ENCODE measurements at places on chromosomes 2 and 18.

DNA sequence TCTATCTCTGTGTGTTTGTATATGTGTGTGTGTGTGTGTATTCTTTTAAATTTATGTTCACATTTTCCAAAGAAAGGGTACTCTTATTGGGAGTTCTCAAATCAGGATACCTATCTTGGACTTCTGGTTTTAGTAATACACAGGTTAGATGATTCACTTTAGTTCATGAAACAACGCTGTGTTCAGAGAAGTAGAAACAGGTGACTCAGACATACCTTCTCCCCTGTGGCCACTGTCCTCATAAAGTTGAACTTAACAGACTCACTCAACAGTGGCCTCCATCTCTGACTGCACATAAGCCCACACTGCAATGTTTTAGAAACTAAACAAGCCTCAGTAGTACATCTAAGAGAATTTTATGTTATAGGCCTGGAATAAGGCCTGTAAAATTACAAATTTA lies 566.6 kb upstream of the VRK2 start:
- DNase-seq, result no peak

DNA sequence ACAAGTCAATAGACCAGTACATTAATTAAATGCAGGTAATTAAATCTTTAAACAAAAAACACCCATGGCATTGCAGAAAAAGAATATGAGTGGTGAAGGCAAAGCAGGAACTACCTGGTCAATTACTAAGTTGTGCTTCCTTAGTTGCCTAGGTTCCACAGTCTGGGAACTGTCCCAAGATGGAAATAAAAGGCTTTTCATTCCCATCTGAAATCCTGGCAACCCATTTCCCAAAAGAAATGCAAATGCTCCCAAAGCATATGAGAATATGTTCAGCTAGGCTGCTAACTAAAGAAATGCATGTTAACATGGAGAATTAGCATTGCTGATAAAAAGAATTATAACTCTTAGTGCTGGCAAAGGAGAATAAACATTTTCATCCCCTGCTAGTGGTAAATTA lies 177.8 kb downstream of the TMEM163 start:
- DNase-seq, result no peak

DNA sequence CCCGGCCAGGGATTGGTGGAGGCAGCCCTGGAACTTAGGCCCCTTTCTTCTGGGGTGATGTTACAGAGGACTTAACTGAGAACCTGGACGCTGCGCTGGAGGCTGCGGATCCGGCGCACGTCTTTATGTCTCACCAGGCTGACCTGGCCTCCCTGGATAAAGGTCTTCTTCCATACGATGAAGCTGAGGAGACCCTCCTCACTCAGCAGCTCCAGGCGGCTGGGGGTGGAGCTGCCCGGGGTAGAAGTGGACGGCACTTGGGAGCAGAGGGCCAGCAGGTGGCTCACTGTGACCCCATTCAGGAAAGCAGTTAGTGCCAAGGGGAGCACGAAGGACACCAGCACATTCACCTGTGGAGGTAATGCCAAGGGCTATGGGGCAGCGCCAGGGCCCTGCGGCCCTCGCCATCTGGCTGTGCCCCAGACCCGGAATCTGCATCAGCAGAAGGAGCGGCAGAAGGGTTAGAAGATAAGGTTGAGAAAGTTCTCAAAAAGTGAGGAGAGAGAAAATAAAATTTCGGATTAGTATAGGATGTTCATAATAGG lies 8.0 kb downstream of the NTSR2 start:
- no peak for DNase-seq

DNA sequence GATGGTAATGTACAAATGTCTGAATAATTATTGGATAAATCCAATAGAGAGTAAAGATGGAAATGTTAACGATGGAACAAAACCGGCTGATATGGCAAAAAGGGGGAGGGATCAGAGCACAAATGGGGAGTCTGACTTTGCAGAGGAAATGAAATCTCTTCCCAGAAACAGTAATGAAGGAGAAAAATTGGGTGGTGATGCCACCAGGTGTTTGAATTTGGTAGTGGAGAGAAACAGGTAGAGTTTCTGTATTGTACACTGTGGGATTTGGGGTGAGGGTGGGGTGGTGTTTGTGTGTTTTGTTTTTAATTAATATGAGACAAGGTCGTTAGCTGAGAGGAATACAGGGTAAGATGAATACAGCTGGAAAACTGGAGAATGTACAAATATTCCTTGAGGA lies 20.4 kb upstream of the XDH start:
- no peak for DNase-seq

DNA sequence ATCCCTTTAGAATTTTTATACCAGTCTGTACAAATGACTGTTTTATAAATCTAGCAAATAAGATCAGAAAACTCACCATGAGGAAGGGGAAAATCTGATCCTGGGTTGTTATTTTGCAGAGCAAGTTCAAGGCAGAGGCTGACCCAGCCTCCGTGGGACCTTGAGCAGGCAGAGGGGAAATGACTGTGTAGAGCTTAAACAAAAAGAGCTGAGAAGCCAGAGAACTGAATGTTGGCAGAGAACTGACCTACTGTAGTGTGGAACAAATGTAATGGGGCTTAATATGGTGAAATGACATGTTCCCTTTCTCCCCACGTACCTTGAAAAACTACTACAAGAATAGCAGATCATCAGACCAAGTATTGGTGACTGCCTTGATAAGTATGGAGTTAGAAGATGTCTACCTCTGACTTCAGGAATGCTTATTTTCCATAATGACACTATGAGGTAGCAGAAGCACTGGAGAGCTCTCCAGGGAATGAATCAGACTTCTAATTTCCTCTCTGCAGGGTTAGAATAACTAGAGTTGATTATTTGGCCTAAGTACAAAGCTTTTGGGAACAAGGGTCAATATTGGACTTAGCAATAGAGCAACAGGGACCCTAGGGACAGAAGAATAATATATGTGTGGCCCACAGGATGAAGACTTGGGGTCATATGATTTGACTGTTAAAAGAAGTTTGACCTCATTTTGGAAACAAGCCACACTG lies 304.4 kb downstream of the CCDC178 start:
- no peak for DNase-seq

Data from stimulated activated CD8-positive, alpha-beta memory T cell treated with anti-CD3 and anti-CD28 coated beads, Interleukin-7, amount 100 ng/mL, for 24 hours (primary cell).